Activated CD8-positive, alpha-beta memory T cell treated with anti-CD3 and anti-CD28 coated beads for 4 hours (primary cell): ENCODE measurements at places on chromosomes 6 and 20.

- DNase-seq: no peak
Measured at GRCh38 chr6:34834789-34835518, 43.1 kb downstream of the BLTP3A start.

DNA sequence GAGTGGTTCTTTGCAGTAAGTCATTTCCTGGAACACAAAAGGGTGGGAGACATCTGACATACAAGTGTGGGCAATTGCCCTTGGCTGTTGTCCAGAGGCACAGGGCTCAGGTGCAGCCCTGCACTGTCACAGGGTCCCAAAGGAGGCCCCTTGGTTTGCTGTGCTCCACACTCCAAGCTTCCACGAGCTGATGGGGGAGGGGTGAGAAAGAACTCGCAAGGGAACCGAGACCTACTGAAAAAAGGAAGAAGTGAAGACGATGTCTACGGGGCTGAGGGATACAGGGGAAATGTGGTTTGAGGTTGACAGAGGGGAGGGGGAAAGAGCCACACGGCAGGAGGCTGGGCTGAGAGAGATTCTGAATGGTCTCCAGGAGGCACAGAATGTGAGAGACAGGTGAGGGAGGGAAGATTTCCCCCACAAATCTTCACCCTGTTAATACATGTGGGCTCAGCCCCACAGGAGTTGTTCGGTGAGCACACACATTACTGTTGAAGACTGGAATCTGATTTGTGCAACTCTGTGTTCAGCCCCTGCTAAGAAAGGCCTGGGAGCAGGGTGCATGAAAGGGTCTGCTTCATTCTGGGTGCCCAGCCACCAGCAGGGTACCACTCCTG lies 123.4 kb downstream of the LY86 start:
- DNase-seq: no peak

- no peak for DNase-seq
Measured at GRCh38 chr6:127341471-127342202, 1.8 kb downstream of the ECHDC1 start.

- DNase-seq: no peak
Measured at GRCh38 chr6:45419571-45420082, 41.9 kb upstream of the SUPT3H start.
